ENCODE measurements at places on chromosomes 2 and 18.

DNA sequence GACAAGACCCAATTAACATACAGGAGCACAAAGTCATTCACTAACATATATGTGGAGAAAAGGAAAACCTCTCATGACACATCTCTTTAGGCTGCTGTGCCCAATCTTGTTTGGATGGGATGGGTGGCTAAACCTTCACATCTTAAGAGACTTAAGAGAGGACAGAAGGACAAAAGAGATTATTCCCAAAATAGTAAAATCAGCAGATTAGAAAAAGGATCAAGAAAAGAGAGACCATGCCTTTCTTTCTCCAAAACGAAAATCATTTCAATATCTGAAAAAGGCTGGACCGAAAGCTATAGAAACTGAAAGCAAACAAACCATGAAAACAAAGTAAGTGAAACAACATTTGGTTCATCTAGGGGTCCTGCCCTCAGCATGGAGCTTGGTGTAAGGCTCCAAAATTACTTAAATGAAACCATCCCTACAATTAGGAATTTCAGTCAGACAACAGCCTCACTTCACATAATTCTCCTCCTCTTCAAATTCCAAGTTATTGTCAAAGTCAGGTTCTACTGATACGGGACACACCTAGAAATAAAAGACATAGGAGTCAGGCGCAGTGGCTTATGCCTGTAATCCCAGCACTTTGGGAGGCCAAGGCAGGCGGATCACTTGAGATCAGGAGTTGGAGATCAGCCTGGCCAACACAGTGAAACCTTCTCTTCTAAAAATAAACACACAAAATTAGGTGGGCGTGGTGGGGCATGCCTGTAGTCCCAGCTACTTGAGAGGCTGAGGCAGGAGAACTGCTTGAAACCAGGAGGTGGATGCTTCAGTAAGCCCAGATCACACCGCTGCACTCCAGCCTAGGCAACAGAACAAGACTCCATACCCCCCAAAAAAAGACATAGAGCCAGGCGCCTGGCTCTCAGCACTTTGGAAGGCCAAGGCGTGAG, 5.2 kb downstream of the STARD7 start:
- no peak for DNase-seq

- peak; percentile 95 for DNase-seq
These were observed 37.5 kb upstream of the NEB start for GRCh38 chr2:151771599-151772358.

GRCh38 chr2:204530464-204530805, 14.8 kb upstream of the PARD3B start:
- DNase-seq, result no peak

DNA sequence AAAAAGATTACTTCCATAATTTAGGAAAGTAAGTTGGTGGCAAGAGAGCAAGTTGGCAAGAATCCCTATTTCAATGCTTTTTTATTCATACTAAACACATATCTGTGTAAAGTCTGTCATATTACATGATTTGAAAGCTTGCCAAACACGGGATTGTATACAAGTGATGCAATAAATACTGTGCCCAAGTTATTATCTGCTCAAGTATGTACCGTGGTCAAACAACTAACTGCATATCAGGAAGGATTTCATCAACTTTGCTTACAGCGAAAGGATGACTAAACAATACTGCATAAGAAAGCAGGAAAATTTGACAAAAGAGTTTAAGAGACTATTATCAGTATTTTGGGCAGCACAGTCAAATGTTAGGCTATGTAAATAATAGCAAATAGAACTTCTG, 69.6 kb upstream of the SCN1A start:
- DNase-seq, result peak; percentile 55

- no peak for DNase-seq
These were observed 38.0 kb downstream of the RHBDD1 start for GRCh38 chr2:226873826-226874225.
